ENCODE measurements at places on chromosomes 13 and 19.

GRCh38 chr19:11437955-11438354 lies 2.5 kb downstream of the PRKCSH start:
- no peak for DNase-seq

- peak; percentile 69 for DNase-seq
These were observed 11.9 kb downstream of the SELENOW start for GRCh38 chr19:47790398-47790814.

DNA sequence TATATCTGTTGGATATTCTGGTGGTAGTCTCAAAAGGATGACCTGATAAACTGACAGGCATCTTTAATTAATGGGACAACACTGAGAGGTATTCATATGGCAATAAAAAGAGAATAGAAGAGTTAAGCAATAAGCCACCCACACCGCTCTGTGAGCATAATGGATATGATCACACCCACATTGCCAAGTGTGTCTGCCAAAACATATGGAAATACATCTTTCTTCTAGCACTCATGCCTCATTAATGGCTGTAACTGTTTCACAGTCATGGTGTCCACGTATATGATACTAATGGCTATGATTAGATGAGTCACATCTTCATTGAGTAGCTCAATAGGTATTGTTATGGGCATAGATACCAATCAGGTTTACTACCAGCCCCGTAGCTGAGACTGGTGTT lies 13.1 kb downstream of the IGFL3 start:
- DNase-seq: peak; percentile 15

DNA sequence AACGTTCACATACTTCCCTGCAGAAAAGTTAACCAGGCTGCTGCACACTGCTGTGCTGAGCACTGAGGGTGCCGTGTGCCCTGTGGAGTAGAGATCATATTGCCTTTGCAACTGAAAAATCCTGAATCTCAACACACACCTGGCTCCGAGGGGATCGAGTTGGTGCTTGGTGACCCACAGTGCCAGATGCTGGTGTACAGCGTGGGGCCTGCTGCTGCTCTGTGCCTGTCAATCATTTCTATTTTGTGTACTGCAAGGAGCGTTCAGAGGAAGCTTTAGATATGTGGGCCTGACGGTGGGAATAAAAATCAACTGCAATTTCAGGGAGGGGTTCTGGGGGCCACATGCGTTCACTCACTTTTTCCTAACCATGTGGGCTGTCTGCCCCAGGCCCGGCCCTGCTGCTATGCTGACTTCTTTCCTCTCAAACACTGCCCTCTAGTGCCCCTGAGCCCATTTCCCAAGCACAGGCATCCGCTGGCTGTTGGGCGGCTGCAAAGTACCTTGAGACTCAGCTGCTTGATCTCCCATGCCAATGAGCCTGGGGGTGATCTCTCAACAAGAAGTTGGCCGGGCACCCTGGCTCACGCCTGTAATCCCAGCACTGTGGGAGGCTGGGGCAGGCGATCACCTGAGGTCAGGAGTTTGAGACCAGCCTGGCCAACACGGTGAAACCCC lies 9.7 kb upstream of the LENG8 start:
- peak; percentile 18 for DNase-seq

DNA sequence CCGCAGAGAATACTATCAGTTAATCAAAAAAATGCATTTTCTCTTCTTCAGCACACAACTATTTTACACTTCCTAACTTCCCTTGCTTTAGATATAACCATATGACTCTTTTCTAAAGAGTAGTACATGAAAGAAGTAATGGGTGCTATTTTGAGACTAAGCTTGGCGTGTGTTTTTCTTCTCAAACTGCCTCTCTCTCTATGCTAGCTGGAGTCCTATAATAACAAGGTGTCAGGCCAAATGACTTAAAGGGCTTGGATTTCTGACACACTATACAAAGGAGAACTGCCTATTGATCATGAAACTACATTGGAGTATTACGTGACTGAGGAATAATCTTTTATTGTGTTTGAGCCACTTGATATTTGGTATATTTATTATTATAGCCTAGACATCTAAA lies 1330.1 kb upstream of the SPRY2 start:
- no peak for DNase-seq

Data from inflammatory macrophage treated with lipopolysaccharide for 4 hours (primary cell).